ENCODE measurements at places on chromosomes 1 and 21. TPM values are rescaled to one million over a fixed set of nuclear protein-coding genes. Genes with fewer than 3 reads are reported as not detected.

GRCh38 chr1:11046625-11047365, at the start of gene MASP2:
Gene MASP2 (minus strand): TSS chr1:11047239. CDS start chr1:11047207, 32 bp downstream.
- DNase-seq: no peak

GRCh38 chr1:160405331-160405877, 5.0 kb downstream of the VANGL2 start:
- no peak for DNase-seq

DNA sequence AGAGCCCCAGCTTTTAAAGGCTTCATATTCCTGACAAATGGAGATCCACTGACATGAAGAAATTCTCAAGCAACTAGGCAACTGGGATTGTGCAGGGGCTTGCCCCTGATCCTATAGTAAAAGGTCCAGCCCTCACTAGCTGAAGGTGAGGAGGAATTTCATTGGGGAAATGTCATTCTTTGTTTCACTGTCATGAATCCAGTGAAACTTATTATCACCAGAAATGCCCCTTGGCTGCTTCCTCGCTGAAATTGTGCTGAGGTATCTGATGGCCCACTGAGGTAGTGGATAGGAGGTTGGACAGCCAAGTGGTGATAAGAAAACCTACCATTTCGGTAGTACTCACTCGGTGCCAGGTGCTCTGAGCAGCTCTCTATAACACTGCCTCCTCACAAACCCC, 36.2 kb downstream of the CCN1 start:
- no peak for DNase-seq

DNA sequence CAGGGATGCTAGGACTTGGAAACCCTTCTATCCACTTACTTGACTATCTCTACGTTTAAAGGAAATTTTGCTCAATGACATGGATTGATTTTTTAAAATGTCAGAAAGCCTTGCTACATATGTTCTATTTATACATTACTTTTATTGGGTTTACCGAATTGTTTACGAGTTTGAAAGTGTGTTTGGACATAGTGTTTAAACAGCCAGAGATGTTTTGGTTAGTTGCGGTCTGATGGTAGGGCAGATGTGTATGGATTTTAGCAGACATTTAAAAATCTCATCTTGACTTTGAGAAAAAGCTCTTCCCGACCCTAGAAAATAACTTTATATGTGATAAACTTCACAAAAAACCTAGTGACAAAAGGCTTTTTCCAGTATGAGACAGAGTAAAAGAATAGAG, 513.7 kb downstream of the PLA2G4A start:
- no peak for DNase-seq

DNA sequence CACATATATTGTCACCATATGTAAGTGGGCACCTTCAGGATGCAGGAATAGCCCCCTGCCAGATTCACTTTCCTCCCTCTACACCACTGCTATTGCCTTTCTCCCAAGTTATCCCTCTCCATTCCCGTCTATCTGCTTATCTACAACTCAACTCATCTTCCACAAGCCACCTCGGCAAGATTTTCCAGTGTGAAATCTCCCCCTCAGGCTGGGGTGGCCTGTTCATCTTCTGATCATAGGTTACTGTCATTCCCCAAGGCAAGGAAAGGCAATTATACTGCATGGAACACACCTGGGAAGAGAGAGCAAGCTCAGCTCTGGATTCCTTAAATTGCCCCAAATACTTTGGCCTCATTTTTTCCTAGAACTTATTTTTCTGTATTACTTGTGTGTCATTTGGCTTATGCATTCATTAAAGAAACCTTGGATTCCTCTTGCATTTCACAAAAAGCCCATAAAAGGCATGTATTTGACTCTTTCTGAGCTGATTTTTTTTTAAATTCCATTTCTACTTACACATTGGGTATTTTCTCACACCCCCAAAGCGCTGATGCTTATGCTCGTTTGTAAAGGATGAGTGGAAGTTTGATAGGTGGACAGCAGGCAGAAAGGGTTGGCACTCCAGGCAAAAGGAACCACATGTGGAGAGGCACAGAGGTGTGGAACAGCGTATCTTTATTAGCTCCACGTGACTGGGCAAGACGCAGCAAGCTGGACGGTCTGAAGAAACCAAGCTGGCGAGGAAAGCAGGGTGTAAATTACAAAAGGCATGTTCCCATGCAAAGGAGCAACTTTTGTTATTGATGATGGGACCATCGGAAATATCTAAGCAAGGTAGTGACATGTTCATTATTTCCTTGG, 169.7 kb upstream of the RAB4A start:
- no peak for DNase-seq

GRCh38 chr1:165441166-165441880, 3.6 kb downstream of the RXRG start:
- DNase-seq: no peak

DNA sequence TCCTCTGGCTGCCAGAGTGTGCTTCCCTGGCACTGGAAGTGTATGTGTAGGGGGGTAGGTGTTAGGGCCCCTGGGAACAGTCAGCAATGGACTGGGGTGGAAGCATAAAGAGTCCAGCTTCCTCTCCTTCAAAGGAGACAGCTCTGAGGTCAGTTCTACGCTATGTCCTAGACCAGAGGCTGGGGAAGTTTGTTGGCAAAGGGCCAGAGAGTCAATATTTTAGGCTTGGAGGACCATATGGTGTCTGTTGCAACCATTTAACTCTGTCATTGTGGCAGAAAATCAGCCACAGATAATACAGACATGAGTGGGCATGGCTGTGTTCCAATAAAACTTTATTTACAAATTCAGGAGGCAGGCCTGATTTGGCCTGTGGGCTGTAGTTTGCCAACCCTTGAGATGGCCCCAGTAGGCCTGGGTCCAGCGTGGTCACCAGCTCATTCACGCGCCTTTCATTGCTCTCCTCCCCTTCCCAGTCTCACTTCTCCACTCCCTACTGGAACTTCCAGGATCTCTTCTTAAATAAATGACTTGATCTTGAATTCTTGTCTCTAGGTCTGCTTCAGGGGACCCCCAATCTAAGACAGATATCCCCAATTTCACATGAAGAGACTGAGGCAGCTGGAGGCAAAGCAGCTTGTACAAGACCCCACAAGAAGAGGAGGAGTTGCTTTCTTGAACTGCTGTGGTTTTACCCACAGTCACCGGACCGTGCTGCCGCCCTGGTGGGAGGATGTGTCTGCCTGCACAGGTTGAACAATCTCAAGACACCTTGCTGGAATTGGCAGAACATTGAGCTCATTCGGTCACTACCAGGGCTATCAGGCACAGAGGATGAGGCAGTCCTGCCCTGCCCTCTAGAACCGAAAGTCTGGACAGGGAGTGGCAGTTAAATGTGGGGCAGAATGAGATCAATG, 162.4 kb upstream of the POU3F1 start:
- DNase-seq: no peak

FALEC gene
- total RNA-seq: 1.0 TPM

GRCh38 chr1:35112668-35113067, 33.5 kb downstream of the ZMYM1 start:
- DNase-seq: no peak

TMIGD3 gene
- total RNA-seq: not detected

GRCh38 chr1:229318056-229318455, 24.8 kb downstream of the CCSAP start:
- no peak for DNase-seq

GRCh38 chr1:41623736-41624135, 139.3 kb upstream of the EDN2 start:
- no peak for DNase-seq

LCK gene
- 57.0 TPM for total RNA-seq

BTBD8 gene
- 3.7 TPM for total RNA-seq

NRIP1 gene
- 8.8 TPM for total RNA-seq

- no peak for DNase-seq
Observed at GRCh38 chr1:55860326-55860725, 645.2 kb upstream of the USP24 start.

- no peak for DNase-seq
Observed at GRCh38 chr1:28783363-28783762, 28.6 kb upstream of the OPRD1 start.

DNA sequence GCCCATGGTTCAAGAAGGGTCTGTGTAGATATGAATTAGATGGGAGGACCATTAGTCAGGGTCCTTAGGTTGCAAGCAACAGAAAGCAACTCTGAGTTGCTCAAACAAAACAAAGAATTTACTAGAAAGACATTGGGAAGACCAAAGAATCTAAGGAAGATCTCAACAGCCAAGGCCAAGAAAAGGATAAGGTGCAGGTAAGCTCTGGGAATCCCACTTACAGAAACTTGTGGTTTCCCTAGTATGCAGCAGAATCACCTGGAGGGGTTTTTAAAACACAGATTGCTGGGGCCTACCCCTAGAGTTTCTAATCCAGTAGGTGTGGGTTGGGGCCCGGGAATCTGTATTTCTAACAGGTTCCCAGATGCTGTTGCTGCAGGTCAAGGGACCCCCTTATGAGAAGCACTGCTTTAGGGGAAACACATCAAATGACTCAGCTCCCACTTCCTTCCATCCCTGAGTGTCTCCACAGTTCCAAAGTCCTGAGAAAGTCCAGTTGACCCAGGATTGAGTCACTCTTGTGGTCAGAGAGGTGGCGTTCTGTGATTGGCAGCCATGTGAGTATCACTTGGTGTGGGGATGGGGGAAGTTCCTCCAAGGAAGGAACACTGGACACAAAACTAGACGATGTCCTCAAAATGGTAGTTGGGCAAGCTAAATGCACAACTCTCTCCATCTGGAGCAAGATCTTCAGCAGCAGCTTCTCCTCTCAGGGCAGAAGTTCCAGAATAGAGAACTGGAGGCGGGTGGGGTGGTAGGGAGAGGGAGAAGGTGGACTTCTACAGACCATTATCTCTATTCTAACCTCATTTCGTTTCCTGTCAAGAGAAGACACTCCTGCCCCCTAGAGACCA, 24.2 kb upstream of the EYA3 start:
- no peak for DNase-seq

DNA sequence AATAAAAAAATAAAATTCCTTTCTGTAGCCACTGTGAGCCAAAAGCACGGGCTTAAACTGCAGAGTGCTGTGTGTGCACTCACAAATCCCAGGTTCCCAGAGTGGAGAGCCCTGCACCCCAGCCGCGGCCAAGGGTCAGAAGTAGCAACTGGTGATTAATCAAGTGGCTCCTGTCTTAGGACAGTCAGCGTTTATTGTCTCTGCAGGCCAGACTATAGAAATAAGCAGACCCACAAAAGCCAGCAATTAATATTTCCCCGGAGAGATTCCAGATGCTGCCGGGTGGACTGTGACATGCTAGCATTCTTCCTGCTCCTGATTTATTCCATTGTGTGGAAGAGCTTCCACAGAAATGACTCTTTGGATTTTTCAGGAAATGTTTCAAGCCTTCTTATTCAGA, 412.2 kb downstream of the KIF26B start:
- no peak for DNase-seq

DNA sequence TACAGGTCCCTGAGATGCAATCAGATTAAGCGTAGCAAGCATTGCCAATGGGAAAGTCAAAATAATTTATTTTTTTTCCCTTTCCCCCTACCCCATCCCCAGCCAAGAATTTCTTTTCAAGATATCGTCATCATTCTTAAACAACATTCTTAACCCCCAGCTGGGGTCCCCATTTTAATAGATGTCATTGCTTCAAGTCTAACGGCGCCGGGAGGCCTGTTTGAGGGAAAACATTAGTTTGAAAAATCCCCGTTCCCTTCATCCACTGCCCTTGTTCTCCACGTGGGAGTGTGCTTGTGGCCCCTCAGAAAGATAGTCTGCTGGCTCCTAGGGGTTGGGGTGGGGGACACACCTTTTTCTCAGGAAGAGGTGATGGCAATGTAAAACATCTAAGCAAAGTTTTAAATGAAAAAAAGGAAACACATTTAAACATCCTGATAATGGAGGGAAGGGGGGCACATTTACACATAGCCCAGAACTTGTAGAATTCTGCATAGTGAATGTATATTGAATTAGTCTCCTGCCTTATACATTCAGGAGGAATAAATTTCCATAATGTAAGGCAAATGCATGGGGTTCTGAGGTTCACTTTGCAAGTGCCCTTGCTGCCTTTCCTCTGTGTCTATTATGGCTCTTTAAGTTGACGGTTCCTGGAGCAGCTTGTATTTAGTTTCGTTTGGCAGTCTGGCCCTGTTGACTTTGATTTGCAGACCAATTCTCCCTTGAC, 6.8 kb downstream of the TRNP1 start:
- DNase-seq: no peak

GRCh38 chr1:169200319-169200718, 93.8 kb downstream of the ATP1B1 start:
- DNase-seq: no peak

GRCh38 chr21:41068967-41069642, 98.9 kb upstream of the BACE2 start:
- peak; percentile 94 for DNase-seq

DNA sequence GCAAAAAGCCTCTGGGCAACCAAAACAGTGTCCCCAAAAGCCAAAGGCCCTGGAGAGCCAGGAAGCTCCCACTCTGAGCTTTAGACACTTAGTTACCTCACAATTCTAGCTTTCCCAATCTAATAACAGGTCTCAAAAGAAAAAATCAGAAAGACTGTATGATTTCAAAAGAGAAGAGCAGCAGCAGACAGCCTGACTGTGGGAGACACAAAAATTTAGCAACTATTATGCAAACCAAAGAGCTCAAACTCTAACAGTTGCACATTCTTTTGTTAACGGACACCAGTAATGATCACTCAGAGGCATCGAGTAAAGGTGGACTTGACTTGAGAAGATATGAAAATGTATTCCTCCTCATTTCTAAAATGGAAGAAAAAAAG, 160.1 kb downstream of the SLC45A1 start:
- DNase-seq: no peak

GRCh38 chr1:218408942-218409341, 63.8 kb downstream of the TGFB2 start:
- peak; percentile 39 for DNase-seq

DNA sequence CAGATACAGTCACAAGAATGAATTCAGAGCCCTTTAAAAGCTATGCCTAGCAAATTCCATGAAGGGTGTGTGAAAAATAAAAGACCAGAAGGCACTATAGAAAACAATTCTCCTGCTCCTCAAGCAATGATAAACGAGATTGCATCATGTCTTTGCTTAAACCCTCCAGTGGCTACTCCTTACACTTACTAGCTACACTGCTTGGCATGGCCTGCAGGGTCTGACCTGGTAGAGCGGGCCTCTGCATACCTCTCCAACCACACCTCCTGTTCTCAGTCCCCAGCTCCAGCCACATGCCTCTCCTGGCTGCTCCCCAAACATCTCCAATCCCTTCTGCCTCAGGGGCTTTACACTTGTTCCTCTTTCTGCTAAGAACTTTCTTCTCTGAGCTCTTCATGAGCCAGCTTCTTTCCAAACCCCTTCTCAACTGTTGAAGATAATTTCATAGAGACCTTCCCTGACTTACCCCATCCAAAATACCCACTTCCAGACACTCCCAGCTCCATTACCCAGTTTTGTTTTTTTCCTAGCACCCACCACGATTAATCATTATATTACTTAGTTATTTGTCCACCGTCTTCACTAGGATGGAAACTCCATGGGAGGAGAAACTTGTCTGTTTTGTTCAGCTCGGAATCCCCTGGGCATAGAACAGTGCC, 11.2 kb upstream of the CREG1 start:
- no peak for DNase-seq

GRCh38 chr1:63835128-63835527, 61.3 kb downstream of the ROR1 start:
- no peak for DNase-seq

GRCh38 chr1:26993237-26994019, at the start of gene TRNP1:
Gene TRNP1 (plus strand): TSS chr1:26993692. CDS start chr1:26993787, 95 bp downstream.
- DNase-seq: peak; percentile 86

GNG12 gene
- total RNA-seq: 20.7 TPM

All from WTC11 (cell line).